ENCODE measurements at places on chromosomes 1 and 21.
A peak's percentile ranks its signal among the peaks of the same experiment; 100 is the strongest.

GRCh38 chr1:241551759-241552638 is 19.8 kb downstream of the KMO start:
- peak; percentile 1 for DNase-seq

DNA sequence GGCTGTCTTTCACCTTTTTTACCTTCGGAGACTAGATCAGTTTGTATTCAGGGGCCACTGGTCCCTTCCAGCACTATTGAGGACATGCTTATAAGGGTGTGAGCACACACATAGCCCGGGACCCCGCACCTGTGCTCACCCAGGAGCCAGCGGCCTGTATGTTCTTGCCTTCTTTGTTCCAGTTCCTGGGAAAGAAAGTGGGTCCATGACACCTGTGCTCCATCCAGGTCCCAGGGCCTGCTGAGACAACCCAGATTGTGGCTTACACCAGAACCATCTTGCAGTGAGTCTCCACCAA is 207.8 kb downstream of the TOMM20 start:
- no peak for DNase-seq

GRCh38 chr1:151292207-151293030 is 10.3 kb downstream of the ZNF687 start:
- DNase-seq, result no peak

GRCh38 chr1:204591473-204592090 is 75.4 kb downstream of the MDM4 start:
- DNase-seq, result no peak

GRCh38 chr1:234882898-234883297 is 245.7 kb downstream of the TOMM20 start:
- no peak for DNase-seq

DNA sequence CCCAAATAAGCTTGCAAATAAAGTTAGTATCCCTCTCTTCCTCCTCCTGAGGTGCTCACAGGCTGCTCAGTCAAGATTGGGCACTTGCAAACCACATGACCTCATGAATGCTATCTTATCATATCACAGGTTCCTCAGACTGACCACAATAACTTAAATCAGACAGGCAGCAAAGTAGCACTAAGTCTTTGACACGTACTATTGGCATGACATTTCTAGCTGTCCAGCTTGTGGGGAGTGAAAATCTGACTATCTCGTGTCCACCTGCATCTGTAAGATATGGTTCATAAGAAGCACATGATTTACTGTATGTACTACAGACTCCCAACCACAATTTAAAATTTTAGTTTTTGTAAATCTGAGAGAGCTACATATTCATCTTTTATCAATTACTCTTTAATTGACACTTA is 58.0 kb upstream of the GFI1 start:
- DNase-seq, result no peak

- DNase-seq, result no peak
Measured at GRCh38 chr1:63888984-63889383, 115.2 kb downstream of the ROR1 start.

DNA sequence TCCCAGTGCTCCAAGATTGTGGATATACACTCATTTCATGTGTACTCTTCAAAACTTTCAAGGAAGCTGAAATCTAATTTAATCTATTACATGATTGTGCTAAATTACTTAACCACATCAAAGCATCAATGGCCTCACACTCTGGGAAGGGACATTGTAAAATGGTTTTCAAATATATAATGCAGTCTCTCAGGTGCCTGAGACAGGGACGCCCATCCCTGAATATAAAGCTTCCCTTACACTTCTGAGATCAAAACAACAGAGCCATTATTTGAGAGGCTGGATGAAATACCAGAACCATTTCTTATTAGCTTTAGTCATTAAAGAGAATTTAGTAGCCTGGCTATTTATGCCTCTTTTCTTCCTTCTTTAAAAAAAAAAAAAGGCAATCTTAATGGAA is 259.2 kb upstream of the NFIA start:
- no peak for DNase-seq

DNA sequence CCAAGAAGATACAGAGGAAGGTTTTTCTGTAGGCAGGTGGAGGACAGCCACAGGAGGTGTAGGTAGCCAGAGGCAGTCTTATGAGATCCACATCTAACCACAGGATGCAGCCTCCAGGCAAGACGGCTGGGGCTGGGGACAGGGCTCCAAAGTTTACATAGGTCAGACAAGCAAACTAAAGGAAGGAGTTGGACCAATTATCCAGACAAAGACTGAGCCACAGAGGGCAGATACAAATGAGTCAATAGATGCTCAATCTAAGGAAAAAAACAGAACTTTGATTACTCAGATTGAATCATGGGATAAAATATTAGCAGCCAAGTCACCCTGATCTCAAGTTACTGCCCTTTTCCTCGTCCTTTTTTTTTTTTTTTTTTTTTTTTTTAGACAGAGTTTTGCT is 91.6 kb downstream of the RGS7 start:
- DNase-seq, result no peak

DNA sequence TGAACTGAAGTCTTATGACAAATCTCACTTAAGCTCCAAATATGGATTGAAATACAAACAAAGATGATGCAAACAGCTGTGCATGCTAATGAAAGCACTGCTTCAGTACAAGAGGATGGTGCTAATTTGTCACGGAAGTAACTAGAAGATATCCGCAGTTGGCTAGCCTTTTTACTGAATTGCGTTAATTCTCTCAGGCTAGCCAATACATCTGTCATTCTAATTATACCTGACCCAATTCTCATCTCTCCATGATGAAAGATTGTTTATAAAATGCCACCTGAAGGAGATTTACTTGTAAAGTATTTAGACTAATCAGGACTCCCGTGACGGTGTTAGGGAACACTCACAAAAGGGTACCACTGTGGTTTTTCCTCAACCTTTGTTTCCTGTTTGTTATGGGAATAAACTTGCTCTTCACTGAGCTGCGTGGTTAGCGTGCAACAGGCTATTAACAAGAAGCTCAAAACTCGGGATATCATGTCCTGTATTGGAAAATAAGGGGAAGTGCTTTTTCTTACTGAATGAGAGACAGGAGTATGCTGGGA is 162.5 kb downstream of the APP start:
- DNase-seq, result no peak

GRCh38 chr1:5908461-5909375 is 83.5 kb downstream of the NPHP4 start:
- no peak for DNase-seq

DNA sequence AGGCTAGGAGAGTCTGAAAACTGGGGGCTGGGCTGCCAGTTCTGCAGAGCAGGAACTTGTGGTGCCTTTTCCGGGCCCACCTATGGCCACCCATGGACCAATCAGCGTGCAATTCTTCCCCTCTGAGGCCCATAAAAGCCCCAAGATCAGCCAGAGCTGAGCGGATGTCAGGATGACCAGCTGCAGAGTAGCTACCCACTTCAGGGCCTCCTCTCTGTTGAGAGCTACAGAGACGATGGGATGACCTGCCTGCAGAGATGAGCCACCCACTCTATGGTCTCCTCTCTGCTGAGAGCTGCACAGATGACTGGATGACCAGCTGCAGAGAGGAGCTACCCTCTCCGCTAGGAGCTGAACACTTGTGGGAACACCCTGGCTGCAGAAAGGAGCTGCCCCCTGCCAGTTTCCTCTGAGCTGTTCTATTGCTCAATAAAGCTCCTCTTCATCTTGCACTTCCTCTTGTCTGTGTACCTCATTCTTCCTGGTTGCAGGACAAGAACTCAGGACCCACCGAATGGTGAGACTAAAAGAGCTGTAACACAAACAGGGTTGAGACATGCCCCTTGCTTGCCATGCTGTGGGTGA is 12.8 kb upstream of the AADACL4 start:
- no peak for DNase-seq

DNA sequence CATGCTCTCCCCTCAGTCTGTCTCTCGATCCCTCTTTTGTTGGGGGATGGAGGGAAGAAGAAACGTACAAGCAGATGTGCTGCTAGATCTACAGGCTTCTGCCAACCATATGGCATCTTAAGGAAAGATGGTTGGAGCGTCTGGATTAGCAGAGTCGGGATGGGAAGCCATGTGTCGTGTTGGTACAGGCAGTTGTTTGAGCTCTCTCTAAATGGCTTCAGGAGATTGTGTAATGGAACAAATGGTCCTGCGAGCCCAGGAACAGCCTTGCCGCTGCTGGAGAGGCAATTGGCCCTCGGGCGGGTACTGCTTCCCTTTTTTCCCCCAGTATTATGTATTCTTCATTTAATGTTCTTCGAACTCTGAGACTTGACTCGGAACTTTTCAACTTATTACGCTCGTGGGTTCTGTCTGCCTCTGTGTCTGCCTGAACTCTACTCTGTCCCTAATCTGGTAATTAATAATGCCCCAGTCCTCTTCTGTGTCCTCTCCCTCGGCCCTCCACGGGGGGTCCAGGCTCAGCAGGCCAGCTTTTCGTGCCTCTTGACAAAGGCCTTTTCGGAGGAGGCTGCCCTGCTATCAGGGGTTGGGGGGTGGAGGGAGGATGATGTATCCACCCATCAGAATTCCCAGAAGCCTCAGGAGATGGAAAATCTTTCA is 215.3 kb downstream of the SDCCAG8 start:
- DNase-seq, result no peak

DNA sequence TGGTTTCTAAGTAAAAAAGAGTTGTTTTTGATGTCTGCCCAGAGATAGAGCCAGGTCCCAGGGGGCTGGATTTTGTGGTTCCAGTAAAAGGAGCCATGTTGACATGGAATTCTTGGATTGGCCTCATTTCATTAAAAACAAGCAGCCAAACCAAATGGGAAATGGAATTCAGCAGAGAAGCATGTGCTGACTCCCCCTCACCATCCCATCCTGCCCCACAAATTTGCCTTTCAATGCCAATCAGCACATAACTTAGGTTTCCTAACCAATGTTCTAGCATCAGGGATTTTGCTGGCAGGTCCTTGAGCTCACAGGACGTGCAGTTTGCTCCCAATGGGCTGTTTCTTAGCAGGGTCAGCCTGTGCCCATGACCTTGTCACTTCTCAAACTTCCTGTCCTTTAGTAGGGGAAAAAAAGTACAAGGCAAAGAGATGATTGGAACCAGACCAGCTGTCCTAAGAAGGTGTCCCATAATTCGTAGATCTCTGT is 101.5 kb upstream of the GADD45A start:
- DNase-seq, result no peak

- DNase-seq, result no peak
Measured at GRCh38 chr1:232307296-232308017, 322.5 kb downstream of the SIPA1L2 start.

- DNase-seq, result no peak
Measured at GRCh38 chr1:33171977-33172813, 9.6 kb downstream of the TRIM62 start.

- DNase-seq, result no peak
Measured at GRCh38 chr1:201530741-201531531, 8.0 kb upstream of the NAV1 start.
